Stimulated activated CD4-positive, alpha-beta T cell treated with anti-CD3 and anti-CD28 coated beads, Interleukin-1b, Interleukin-23, amount 100 ng/mL, for 1 hour (primary cell): ENCODE measurements at places on chromosomes 1 and 21.

DNA sequence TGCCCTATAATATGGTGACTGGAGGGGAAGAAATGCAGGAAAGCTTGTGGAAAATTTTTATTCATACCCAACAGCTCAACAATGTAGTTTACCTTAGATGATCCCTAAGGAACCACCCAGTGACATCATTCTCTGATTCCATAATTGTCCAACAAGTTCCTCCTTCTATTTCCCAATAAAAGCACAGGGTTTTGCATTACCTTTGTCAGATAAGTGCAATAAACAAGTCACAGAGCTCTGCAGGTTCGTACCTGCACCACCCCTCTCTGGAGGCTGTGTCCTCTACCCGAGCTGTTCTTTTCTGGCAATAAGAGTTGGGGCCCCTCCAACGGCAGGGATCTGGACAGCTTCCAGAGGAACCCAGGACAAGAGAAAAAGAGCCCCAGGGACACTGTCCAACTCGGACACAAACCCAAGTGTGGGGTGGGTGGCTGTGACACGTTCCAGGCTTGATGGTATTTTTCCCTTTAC lies 38.8 kb downstream of the RCAN1 start:
- DNase-seq: no peak

GRCh38 chr1:212512816-212513559 lies 80.3 kb downstream of the NENF start:
- no peak for DNase-seq

GRCh38 chr1:62905309-62905708 lies 121.4 kb downstream of the ATG4C start:
- no peak for DNase-seq

DNA sequence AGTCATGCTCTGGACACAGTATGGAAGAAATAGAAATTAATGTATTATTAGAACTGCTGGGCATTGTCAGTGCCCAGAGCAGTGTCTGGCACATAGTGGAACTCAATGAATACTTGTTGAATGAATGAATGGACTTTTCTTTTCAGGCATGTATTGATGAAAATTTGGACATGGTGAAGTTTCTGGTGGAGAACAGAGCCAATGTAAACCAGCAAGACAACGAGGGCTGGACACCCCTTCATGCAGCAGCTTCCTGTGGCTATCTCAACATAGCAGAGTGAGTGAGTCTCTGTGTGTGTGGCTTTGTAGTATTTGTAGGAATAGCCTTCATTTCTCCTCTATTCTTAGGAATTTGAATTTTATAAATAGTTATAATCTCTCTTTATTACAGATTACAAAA lies 68.1 kb downstream of the PPP1R12B start:
- no peak for DNase-seq

DNA sequence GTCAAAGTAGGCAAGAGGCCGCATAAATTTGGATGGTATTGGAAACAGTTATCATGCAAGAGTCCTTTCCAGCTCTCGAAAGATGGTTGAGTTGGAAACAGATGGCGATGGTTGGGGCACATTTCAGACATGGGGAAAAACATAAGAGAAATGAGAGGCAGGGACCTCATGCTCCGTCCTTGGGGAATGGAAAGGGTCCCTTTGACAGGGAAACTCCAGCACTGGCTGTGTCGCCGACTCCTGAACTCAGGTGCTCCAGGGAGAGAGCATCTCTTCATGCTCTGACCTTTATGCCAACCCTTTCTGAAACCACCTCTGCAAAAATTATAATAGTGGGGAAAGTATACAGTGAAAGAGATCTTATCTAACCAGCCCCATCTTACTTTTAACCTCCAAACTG lies 36.8 kb upstream of the COL6A2 start:
- no peak for DNase-seq

DNA sequence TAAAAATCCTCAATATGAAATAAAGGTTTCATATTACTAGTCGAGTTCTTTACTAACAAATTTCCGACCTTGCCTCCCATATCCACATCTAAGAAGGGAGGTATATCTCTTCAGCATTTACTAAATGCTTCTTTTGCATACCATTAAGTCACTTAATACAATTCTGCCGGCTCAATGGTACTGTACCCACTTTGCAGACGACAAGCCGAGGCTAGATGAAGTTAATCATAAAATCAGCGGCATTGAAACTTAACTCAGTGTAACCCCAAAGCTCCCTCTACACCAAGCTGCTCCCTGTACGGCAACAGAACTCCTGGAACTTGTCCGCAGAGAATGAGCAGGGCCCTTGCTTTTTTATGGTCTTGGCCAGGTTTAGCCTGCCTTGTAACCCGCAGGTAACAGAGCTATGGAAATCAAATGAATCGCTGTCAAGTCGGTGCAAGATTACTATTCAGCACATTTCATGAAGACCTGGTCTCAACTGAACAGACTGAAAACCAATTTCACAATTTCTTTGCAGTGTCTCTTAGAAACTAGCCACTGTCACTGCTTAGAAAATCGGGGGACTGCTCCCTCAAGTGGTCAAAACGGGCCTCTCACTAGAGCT lies 738 bp downstream of the INTS7 start:
- DNase-seq: no peak

GRCh38 chr21:43922949-43923348 lies 57.9 kb downstream of the AGPAT3 start:
- DNase-seq: no peak

- DNase-seq: no peak
Observed at GRCh38 chr1:207789792-207790787, 38.2 kb downstream of the CD46 start.

- DNase-seq: no peak
Observed at GRCh38 chr1:179969962-179970361, 15.4 kb downstream of the CEP350 start.

GRCh38 chr1:89546082-89546889 lies 21.7 kb downstream of the LRRC8B start:
- no peak for DNase-seq

DNA sequence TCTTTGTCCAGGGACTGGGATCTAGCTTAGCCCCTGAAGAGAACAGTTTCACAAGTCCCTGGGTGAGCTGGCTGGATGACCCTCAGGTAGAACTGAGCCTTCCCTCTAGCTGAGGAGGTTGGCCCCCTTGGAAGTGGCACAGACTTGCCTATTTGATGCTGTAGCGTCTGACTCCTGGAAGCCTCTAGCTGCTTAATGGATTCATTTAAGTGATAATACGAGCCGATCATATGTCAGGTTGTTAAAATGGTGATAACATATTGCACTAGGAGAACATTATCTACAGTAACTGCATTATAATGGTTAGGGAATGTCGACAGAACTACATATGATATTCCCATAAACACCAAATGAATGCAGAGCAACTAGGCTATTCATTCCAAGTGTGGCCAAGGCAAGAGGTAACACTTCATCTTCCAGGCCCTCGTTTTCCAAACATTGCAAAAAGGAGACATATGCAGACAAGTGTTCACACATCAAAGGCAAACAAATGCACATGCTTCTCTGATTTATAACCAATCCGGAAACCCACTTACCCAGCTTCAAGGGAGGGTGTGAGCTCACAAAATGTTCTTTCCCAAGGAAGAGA lies 340.1 kb upstream of the PLXNA2 start:
- DNase-seq: no peak

GRCh38 chr1:151493042-151493441 lies 18.1 kb upstream of the CGN start:
- DNase-seq: no peak

DNA sequence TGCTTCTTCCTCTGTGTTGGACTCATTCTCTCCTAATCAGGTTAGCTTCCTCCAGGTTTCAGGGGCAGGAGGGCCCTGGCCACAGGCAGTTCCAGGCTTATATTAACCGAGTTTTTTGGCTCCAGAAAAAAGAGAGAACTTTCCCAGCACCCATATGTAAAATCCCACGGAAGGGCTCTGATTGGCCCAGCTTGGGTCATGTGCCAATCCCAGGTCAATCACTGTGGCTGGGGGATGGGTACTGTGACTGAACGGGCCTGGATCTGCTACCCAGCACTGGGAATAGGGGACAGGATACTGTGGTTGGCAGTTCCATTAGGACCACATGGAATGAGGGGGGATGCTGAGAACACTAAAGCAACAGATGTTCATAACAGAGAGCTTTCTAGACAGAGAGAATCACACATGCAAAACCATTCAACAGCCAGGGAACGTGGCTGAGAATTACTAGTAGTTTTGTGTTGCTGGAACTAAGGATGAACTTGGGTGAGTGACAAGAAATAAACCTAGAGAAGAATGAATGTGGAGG lies 51.1 kb upstream of the NEK2 start:
- DNase-seq: no peak

DNA sequence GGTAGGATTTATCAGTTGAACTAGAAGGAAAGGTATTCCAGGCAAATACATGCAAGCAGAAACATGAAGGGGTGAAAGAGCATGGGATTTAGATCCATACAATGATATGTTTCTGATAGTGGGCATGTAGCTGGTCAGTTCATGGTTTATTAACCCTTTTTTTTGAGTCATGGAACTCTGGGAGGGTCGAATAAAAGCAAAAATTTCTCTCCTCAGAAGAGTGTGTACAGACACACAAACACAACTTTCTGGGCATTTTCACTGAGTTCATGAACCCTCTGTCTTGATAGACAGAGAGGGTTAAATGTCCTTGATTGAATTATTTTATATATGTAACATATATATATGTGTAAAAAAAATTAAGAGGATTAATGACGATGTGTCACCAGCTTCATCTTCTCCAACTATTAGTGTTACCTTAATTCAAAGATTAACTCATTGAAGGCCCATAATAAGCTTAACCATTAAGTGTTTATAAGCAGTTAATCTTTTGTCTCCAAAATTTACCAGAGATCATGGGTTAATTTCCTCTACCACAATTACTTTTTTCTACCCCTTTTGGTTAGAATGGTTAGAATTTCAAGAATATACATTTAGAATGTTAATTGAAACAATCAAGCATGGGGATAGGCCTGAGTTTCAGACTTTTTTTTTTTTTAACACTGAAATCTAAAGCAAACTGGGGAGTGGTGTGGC lies 4.6 kb downstream of the JUN start:
- DNase-seq: no peak

- DNase-seq: no peak
Observed at GRCh38 chr1:191206513-191207207, 729.0 kb upstream of the BRINP3 start.

DNA sequence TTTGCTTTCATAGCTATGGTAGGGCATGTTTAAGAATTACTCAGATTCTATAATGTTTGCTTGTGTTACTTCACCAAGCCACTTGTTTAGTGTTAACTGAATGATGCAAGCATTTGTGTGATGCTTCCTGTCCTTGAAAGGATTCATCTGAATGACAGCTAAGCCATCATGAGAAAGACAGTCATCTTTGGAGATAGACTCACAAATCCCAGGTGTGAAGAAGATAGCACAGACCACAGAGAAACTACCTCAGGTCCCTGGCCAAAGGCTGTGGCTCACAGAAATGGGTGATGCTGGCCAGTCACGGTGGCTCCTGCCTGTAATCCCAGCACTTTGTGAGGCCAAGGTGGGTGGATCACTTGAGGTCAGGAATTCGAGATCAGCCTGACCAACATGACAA lies 321.4 kb downstream of the DPYD start:
- DNase-seq: no peak

GRCh38 chr21:38286739-38287471 lies 30.1 kb downstream of the KCNJ15 start:
- DNase-seq: no peak

DNA sequence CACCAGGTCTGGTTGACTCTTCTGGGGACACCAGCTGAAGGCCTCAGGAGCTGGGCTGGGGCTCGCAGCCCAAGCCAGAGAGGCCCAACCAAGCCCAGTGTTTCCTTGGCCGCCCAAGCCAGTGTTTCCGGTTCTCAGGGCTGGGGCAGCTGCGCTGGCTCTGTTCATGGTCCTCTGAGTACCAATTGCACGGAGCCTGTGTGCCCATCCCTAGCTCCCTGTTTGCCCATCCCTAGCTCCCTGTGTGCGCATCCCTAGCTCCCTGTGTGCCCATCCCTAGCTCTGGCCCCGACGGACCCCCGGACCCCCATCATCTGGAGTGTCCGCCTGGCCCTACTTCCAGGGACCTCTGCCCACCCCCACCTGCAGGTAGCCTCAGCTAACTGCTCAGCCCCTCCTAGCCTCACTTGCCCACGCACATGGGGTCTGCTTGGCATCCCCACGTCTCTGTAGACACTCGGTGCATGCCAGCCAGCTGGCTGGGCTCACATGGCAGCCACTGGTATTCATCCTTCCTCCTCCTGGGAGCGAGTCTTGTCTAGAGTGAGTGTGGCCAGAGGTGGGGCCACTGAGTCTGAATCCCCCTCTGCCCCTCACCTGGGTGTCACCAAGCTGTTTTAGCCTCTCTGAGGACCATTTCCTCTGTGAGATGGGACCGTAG lies 64.0 kb downstream of the WNT9A start:
- no peak for DNase-seq

DNA sequence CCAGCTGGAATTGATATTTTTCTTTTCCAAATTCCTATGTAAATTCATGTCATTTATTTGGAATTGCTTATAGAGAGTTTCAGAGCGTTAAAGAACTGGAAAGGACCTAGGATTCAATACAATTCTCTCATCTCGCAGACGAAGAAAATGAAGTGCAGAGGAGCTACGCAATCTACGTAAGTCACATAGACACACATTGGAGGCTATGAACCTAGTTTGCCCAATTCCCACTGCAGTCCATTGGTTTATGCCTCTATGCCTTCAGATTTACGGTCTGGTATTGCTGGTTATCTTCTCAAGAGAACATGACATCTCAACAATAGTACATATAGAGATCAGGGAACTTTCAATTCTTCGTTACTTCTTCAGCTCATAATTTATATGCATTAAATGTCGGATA lies 971 bp upstream of the RNF2 start:
- no peak for DNase-seq

DNA sequence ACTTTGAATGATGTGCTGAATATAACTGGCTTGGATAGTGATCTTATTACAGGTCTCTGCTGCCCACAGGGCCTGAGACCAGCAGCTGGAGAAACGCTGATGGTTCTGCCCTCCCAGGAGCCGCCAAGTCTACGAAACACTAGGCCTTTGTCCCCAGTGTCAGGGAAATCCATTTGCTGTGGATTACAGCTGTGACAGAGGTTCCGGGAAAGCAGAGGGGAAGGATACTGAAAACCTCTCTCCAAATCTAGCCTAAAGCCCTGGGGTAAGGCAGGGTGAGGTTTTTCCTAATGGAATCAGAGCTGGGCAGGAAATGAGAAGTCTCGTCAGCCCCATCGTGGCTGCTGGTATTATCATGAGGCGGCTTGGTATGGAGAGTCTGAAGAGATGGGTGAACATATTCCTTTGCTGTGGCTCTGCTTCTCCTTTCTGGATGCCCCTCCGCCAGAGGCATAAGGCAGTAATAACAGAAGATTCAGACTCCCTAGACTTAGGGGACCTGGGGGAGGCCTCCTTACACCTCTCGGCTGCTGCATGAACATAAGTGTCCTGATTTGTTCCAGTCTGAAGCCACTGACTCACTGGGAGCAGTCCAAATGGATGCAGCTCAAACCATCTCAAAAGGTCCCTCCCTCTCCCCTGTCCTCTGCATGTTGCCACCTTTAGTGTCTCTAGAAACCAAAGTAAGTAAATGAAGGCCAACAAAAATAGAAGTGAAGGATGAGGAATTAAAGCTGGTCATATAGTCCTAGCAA lies 48.1 kb downstream of the PHC2 start:
- no peak for DNase-seq

DNA sequence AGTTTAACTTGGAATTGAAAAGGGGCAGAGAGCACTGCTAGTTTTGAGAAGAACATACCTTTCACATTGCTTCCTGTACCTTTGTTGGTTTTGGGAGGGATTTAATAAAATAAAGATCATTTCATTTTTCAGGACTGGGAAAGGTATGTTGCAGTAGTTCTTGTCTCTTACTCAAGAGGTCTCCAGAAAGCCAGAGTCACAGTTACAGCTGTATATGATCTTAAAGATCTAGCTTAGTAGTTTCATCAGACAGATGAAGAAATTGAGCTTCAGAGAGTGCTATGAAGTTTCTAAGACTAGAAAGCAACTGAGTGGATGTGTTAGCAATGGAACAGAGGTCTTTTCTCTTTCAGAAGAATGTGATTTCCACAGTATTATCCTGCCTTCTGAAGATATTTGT lies 1.0 kb downstream of the OR10K2 start:
- DNase-seq: no peak
